ENCODE measurements at places on chromosomes 12 and 14.

DNA sequence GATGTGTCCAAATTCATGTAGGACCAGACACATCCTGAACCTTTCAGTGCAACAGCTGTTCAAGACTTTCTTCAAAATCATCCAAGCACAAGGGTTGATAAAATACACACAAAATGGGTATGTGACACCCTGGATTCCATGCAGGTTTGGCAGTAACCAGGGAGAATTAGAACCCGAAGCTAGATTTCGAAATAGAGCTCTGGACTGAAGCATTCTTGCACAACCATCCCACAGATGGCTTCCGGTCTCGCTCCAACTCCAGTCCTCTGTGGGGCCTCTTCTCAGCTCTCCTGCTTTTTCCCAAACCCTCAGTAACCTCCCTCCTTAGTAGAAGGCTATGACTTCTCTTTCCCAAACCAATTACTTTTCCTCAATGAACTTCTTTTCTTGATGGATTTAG, 171.3 kb downstream of the TTC7B start:
- peak; percentile 87 for DNase-seq

- DNase-seq = no peak
Measured at GRCh38 chr14:104595911-104596450, 8.6 kb downstream of the TMEM179 start.

DNA sequence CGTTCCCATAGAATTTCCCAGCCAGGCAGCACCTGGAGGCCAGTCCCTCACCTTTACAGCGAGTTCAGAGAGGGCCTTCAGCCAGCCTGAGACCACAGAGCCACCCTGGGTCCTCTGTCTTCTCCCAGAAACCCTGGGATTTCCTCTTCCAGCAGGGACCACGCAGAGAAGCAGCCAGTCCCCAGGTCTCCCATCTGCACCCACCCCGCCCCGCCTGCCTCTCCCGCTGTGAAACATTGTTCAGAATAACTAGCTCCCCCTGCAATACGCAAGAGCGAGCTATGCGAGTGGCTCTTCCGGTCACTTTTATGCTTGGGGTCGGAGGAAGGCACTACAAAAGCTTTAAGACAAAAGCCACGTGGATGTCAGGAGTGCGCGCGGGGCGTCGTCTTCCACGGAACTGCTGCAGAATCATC, 77.8 kb downstream of the SERPINA3 start:
- no peak for DNase-seq

- DNase-seq = no peak
Measured at GRCh38 chr12:105281694-105282049, 45.7 kb upstream of the APPL2 start.

- DNase-seq = no peak
Measured at GRCh38 chr14:94650806-94651805, 38.9 kb downstream of the SERPINA3 start.

- DNase-seq = no peak
Measured at GRCh38 chr14:96917442-96917963, 120.3 kb downstream of the VRK1 start.

- peak; percentile 80 for DNase-seq
Measured at GRCh38 chr12:89370850-89371249, 18.5 kb upstream of the DUSP6 start.

- DNase-seq = no peak
Measured at GRCh38 chr12:127823801-127824200, 443.2 kb upstream of the TMEM132C start.

GRCh38 chr12:54053751-54054741, at the start of gene HOXC4:
Gene HOXC4 (plus strand): TSS chr12:54053835. CDS start chr12:54053923, 88 bp downstream.
- peak; percentile 24 for DNase-seq

DNA sequence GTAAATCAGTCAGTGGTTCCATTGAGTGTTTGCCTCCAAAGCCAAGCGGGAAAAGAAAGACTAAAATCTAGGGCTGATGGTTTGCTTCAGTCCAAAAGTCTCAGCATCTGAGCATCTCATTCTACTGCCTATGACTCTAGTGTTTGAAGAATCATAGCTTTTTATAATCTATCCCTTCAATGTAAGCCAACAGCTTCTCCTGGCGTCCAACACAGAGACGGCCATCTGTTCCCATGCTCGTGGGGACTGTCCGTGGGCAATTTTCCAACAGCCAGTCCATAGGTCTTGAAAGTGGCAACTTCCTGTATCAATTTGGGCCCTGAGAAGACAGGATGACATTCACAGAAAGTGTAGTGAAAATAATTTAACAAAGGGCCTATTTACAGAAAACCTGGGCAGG, 544.4 kb upstream of the TMEM132C start:
- DNase-seq = no peak

DNA sequence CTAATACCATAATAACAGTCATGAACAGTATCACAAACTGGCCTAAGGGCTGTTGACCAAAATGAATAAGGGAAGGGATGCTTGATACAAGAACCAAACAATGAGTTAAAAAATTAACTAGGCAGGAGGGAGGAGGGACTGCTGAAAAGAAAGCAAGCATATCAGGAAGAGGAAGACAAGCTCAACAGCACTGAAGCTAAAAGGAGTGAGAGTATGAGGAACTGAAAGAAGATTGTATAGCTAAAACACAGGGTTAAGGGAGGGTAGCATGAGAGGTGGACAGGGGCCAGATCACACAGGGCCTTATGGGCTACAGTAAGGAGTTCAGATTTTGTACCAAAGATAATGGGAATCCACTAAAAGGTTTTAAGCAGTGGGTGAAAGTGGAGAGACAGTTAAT, 34.1 kb downstream of the ITGA7 start:
- no peak for DNase-seq

GRCh38 chr12:113135178-113136127, at the start of gene RASAL1:
Gene RASAL1 (minus strand): TSS chr12:113135761. CDS start chr12:113135462, 299 bp downstream.
- no peak for DNase-seq

DNA sequence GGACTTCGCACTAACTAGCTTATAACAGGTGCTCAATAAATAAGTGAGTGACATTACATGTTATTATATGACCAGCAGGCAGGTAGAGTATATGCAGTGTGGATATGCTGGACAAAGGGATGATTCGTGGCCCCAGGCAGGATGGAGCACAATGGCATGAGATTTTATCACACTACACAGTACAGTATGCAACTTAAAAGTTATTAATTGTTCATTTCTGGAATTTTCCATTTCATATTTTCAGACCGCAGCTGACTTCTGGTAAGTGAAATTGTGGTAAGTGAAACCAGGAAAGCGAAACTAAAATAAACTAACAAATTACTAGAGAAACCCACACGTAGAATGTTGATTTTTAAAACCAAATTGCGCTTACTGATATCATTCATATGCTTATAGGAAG, 3.3 kb downstream of the PARP11 start:
- peak; percentile 31 for DNase-seq

GRCh38 chr14:81801921-81802320, 268.3 kb upstream of the SEL1L start:
- no peak for DNase-seq

GRCh38 chr12:46184798-46185595, 83.8 kb downstream of the SLC38A1 start:
- DNase-seq = no peak

- no peak for DNase-seq
Measured at GRCh38 chr14:99280066-99280731, 8.2 kb upstream of the BCL11B start.

DNA sequence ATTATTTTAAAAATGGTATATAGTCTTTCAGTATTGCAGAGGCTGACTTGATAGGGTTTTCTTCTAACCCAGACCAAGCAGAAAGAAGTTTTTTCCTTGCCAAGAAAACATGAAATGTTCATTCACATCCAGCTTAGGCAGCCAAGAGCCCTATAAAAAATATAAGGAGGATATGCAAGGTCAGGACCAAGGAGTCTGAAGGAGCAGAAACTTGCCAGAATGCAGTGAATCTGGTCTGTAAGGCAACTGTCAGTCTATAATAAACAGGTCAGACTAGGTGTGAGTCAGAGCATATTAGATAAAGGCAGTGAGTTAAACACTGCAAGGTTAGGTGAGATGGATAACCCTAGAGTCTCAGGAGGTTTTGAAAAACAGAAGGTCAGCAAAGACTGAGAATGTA, 645.5 kb downstream of the C12orf50 start:
- peak; percentile 17 for DNase-seq

- DNase-seq = peak; percentile 55
Measured at GRCh38 chr14:55070981-55071411, 19.5 kb downstream of the MAPK1IP1L start.

DNA sequence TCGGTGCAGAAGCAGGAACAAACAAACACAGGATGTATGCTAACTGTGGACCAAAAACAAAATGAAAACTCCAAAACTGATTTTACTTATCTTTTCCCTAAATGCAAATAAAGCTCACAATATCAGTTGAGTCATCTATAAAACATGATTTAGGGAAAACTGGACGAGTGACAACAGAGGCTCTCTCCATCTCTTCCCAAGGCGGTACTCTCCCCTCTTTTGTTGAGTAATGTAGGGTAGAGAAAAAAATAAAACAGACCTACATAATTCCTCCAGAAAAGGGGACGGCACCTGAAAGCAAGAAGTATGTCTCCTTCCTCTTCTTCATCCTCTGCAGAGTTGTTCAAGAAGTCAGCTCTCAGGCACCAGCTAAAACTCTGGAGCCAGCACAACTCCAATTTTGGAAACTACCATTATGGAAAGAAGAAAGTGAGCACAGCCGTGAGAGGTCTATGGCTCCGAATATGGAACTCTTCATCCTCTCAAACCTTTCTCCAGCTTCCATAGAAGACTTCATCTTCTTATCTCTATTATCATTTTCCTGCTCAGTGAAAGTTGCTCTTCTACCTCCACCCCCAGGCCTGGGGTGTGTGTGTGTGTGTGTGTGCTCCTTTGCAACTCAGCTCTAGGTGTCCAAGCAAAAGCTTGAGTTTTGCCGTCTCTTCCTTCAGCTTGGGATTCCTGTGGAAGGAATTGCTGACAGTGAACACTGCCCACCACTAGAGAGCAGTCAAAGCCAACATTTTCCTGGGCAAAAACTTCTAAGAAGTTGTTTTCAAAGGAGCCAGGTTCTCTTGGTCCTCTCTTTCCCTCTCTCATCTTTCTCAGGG, 155.4 kb downstream of the DIO2 start:
- DNase-seq = peak; percentile 73

DNA sequence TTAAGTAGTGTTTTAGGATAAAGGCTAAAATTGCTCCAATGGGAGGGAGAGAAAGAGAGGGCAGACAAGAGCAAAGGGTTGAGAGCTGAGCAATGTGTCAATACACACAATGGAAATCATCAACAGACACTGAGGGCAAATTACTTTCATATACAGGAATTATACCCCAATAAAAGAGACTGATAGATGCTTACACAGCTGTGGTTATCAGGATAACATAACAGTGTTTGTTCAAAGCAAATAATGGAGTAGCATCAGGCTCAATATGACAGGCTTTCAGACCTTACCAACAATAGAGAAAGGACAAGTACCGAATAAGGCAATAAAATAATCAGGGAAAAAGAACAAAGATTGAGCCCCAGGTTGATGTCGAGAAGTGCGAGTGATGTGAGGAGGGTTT, 53.4 kb upstream of the DIO2 start:
- DNase-seq = no peak

DNA sequence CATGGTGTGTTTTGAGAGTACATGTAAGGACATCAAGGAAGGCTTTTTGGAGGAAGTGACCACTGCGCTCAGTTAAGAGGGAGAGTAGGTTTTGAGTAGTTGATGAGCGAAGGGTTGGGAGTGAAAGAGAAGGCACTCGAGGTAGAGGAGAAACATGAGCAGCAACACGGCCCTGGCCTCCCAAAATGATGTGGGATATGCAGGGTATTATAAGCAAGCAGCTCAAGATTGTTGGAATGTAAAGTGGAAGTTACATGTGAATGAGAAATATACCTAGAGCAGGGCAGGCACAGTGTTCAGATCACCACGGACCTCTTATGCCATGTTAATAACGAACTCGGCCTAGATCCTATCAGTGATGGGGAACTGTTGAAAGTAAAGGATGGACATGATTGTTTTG, 2.1 kb upstream of the ARHGDIB start:
- DNase-seq = no peak

GRCh38 chr12:104643819-104644669, 187.3 kb downstream of the CHST11 start:
- no peak for DNase-seq

- DNase-seq = no peak
Measured at GRCh38 chr12:122978507-122978955, 1.9 kb upstream of the ARL6IP4 start.

DNA sequence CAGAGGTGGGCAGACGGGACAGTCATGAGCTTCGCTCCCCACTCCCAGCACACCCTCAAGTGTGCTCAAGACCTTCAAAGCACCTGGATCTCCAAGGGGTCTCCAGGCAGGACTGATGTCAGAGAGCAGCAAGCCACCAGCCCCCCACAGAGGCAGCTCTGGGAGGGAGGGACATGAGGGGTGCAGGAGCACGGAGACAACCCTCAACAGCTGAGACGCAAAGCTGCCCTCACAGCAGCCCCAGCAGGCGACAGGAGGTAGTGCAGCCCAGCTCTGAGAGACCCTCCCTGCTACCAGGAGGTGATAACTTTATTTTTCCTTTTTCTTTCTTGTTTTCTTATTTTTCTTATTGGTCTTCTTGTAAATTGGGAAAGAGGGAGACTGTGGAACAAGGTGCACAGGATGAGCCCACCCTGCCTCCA, 17.9 kb downstream of the SIVA1 start:
- DNase-seq = peak; percentile 32

- no peak for DNase-seq
Measured at GRCh38 chr12:6843118-6843902, 2.6 kb downstream of the GNB3 start.

DNA sequence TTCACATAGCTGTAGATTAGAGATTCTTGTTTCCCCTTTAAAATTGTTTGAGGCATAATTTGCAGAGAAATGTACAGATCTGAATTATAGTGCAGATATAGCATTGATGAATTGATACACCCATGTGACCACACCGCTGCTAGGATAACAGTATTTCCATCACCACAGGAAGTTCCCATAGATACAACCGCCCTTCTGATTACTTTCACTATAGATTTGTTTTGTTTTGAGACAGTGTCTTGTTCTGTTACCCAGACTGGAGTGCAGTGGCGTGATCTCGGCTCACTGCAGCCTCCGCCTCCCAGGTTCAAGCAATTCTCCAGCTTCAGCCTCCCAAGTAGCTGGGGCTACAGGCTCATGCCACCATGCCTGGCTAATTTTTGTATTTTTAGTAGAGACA, 8.8 kb upstream of the ASPG start:
- no peak for DNase-seq

DNA sequence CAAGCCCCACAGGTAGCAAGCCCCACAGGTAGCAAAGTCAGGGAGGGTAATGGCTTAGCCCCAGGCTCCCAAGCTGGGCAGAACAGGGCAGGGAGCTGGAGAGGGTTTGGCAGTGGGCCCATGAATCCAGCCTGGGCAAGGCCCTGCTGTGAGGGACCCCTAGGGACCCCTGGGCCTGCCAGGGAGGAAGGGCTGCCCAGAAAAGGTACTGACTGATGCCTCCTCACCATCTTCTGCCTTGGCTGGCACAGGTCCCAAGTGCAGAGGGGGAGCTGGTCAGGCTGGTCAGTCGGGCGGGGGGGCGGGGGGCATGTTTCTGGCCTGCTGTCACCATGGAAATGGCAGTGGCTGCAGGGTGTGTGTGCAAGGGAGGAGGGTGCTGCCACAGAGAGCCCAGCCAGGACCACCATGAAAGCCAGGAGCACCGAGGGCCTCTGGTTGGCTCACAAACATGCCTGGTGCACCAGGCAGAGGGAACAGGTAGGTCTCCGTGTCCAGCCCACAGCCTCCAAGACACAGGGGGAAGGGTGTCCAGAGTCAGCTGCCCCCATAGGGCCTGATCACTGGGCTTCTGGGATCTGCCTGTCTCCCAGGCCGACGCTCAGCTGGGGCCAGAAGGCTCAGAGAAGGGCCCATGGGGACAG, 1.5 kb upstream of the CRIP2 start:
- no peak for DNase-seq
